Stimulated activated CD8-positive, alpha-beta memory T cell treated with anti-CD3 and anti-CD28 coated beads, Interleukin-2, amount 100 ng/mL, for 1 hour (primary cell): ENCODE measurements at places on chromosomes 5 and 9.

- DNase-seq: no peak
Measured at GRCh38 chr5:158435161-158435616, 576.2 kb upstream of the CLINT1 start.

GRCh38 chr9:133492061-133493021, 13.4 kb upstream of the SLC2A6 start:
- DNase-seq: no peak

DNA sequence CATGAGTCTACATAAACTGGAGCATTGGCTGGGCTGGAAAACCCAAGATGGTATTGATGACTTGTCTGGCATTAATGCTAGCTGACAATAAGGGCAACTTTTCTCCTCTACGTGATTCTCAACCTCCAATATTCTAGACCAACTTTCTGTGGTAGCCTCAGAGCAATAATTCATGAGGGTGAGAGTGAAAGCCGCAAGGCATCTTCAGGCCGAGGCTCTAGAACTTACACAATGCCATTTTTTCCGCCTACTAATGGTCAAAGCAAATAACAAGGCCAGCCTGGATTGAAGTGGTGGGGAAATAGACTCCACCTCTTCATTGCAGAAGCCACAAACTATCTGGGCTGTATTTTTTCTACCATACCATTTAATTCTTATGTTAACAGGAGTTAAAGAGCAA, 267.4 kb downstream of the GABRG2 start:
- DNase-seq: no peak

DNA sequence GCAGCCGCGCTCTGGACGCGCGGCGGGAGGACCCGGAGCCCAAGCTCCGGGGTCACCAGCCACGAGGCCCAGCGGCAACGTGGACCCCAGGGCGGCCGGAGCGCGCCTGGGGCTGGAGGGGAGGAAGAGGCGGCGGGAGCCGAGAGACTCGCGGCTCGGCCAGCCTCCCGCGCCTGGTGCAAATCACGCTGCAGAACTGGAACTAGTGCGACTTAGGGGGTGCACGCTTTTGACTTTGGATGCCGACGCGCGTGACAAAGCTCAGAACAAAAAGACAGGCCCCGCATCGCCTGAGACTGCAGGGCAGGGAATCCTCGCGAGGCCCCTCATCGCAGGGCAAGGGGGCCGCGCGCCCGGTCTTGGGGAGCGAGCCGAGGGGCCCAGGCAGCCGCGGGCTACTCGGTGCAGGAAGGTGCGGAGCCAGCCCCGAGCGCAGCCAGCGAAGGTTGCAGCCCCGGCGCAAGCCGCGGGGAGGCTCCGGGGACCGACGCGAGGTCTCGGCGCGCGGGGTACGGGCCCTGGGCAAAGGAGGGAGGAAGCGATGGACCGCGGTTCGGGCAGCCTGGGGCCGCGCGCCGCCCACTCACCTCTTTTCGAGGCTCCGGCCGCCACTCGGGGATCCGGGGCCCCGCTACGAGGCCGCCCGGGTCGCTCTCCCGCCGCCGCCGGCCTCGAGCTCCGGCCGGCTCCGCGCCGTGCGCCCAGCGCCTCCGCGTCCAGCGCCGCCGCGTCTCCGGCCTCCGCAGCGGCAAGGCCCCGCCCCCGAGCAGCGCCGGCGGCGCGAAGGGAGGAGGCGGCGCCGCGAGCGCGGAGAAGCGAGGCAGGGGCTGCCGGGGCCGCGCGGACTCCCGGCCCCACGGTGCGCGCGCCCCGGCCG, at the start of gene GOLM1:
Gene GOLM1 (minus strand): TSS at position 735 of the 877 bp plus-strand sequence. CDS start 20,238 bp downstream, outside the sequence.
- no peak for DNase-seq

- no peak for DNase-seq
Measured at GRCh38 chr9:97046228-97046627, 7.3 kb upstream of the CTSV start.

GRCh38 chr5:129631961-129632360, 115.9 kb upstream of the MINAR2 start:
- no peak for DNase-seq

DNA sequence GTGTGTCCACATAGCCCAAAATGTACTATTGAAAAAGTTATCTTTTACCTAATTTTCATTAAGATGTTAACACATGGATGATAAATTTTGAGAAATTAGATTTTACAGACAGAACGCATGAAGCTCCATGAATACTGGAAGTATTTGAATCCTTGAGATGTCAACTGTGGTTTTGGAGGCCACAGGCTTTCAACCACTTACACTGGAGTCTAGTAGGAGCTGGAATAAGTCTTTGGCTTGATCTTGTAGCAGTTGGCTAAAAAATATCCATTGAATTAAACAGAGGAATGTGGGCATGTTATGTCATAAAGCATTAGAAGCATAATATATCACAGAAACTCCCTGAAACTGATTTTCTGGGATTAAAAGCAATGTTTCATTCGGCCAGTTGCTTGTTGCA, 52.9 kb downstream of the CAMK4 start:
- DNase-seq: no peak

DNA sequence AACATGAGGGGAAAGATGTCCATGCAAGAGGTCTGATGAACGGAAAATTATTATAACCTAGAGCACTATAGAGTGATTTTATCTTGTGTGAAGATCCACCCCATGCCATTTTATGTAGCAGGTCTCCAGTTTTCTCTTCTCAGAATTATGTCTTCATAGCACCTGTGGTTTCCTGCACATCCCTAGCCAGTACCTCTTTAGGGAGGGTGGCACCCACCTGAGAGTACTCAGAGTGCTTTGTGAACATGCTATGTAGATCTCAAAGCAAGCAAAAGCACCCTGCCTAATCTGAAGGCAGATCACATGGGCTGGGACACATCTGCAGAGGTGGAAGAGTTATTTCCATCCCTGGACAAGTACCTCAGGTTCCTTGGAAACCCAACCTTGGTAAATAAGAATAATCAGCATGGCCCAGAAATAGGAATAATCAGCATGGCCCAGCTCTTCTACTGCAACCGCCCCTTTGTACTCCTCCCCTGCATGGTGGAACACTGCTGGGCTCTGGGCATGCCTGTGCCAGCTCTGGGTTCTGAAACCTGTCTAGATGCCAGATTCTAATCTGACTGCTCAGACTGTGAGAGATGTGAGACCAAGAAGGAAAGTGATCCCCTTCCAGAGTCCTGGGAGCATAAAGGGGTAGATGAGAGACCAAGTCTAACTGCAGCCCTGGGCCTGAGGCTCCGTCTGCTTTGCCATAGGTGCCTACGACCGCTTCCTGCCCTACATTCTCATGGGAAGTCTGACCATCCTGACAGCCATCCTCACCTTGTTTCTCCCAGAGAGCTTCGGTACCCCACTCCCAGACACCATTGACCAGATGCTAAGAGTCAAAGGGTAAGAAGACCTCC, 23.7 kb downstream of the SLC22A5 start:
- no peak for DNase-seq

GRCh38 chr9:89494199-89494598, 3.7 kb downstream of the SEMA4D start:
- DNase-seq: no peak

DNA sequence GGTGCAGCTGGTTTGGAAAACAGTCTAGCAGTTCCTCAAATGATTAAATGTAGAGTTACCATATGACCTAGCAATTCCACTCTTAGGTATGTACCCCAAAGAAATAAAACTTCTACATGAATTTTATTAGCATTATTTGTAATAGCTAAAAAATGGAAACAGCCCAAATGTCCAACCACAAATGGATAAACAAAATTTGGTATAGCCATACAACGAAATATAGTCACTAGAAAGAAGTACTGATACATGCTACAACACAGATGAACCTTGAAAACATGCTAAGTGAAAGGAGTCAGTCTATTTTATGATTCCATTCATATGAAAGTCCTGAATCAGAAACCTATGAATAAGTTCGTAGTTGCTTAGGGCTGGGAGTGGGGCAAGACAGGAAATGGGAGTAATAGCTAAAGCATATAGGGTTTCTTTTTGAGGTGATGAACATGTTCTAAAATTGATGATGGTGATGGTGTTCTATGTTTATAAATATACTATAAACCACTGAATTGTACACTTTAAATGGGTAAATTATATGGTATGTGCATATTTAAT, 6.3 kb downstream of the GDF9 start:
- no peak for DNase-seq

GRCh38 chr5:132828846-132829494, 1.5 kb downstream of the SHROOM1 start:
- DNase-seq: no peak

DNA sequence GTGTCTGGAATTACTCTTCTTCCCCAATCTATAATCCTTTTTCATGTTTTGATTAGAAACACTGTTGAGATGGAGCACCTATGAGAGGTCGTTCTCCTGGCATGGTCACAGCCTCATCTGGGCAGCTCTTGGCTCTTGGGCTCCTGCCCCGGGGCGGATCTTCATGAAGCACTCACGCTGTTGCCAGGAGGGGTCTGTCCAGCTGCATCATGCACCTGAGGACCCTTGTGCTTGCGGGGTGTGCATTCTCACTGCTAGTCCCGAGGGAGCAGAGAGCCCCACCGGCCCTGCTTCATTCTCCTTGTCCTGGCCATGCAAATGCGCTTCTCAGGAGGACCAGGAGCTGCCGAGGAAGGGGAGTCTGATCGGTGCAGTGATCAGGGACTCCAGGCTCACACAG, 117.6 kb upstream of the S1PR3 start:
- no peak for DNase-seq

DNA sequence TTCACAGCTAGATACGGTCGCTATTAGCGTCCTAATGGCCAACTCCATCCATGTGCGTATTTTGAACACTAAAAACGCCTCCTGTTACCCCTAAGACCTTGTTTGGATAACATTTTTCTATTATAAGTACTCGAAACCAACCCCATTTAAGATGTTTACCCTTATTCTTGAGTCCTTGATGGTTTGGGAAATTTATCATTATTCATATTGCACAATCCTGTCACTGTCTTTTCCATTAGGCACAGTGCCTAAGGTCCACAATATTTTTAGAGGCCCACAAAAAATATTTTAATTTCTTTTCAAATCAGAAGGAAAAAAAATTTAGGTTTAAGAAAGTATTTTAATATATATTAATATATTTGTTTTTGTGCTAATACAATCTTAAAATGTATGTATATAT, 1.3 kb upstream of the LIFR start:
- DNase-seq: no peak

GRCh38 chr9:136526625-136527066, 19.2 kb downstream of the NOTCH1 start:
- no peak for DNase-seq

DNA sequence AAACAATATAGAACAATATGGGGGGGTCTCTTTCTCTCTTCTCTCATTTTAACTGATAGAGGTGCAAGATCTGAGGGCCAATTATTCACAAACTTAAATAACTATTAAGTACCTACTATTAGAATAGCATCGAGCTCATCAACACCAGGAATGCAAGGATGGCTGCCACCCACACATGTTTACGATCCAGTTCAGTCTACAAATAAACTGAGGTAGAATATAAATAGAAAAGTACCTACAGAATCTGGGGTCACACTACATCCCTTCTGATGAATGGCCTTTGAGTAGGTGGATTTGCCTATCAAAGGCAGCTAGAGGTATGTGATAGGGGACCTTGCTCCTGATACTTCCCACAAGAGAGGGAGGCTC, 91.8 kb upstream of the ZNF366 start:
- no peak for DNase-seq

GRCh38 chr9:32533336-32533735, 7.3 kb upstream of the RIGI start:
- no peak for DNase-seq

GRCh38 chr9:25302601-25303000, 375.6 kb downstream of the TUSC1 start:
- DNase-seq: no peak

DNA sequence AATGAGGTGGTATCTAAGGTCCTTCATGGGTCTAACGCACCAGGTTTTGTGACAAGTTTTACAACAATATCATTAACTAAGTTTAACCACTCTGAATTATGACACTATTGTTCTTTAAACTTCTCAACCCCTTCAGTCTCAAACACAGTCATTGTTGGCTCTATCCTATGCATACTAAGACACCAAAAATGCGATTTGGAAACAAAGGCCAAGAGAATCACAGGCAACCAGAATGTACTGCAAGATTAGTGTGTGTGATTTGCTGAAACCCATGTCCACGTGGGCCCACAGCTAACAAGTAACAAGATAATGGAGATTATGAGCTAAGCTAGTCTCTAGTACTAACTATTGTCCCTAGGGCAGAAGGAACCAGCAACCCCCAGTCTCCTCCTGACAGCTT, 142.2 kb upstream of the RANBP3L start:
- DNase-seq: no peak

GRCh38 chr9:118991366-118992285, 377.6 kb downstream of the BRINP1 start:
- DNase-seq: no peak

- no peak for DNase-seq
Measured at GRCh38 chr5:83522446-83522845, 50.9 kb downstream of the VCAN start.

DNA sequence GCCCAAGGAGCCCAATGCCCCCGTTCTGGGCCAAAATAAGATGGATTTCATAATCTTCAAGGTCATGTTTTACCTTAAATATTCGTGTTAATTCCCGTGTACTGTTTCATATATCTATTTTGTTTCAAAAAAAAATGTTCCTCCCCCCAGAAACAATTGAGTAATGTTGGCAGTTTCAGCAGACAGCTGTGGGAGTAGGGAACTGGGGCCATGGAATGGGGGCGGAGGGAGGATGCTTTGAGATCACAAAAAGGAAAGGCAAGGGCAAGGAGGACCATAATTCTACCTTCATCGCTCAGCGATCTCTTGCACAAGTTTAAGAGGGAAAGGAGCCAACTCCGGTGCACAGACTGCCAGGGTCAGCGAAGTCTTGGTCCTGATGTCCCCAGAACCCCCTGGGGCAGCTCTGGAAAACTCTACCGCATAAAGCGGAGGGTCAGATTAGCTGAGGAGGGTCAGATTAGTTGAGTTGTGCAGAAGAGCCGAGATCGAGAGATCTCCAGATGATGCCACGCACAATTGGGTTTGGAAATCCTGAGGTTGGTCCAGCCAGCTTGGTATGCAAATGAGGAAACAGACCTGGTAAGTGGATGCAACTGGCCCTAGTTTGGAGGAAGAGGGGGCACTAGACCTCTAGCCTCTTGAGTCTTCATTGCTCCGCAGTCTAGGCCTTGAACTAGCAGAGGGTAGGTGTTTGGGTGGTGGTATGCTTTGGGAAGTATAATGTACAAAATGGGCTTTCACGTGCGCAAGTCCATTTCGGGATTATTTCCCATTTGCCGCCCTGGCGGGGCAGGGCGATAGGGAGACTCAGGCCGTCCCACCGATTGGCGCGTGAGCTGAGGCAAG, 24.0 kb downstream of the CDKN2A start:
- DNase-seq: no peak

DNA sequence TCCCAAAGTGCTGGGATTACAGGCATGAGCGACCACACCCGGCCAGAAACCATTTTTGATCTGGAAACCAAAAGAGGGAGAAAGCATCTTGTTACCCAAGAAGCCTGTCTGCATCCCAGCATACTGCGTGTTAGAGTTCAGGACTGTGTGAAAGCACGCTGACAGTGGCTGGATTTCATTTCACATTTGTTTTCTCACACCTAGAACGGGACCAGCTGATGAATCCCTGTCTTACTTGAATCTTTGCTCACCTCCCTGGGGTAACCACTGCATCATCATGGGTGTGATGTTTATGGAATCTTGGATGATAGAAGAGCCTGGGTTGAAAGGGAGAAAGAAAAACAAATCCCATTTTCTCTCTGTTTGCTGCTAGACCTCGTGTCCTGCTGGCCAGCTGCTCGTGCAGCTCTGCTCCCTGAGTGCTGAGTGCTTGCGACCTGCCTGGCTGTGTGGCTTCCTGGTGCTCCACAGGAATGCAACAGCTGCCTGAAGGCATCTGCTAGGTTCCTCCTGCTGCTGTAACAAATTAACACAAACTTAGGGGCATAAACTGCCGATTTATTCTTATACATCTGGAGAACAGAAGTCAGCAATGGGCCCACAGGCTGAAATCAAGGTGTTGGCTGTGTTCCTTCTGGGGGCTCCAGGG, 378.3 kb upstream of the DAP start:
- DNase-seq: no peak
